BJ (cell line): ENCODE measurements at places on chromosomes 4 and X. TPM values are rescaled to one million over a fixed set of nuclear protein-coding genes. Genes with fewer than 3 reads are reported as not detected.

Gene SFRP2
- polyA plus RNA-seq: 0.05 TPM in 1 of 2 replicates, not detected in the other

Gene SPARCL1
- polyA plus RNA-seq: not detected in 2 replicates

Gene SH2D1A
- not detected in 2 replicates for polyA plus RNA-seq

Gene PCDH10
- 21.8 and 31.1 TPM in 2 replicates for polyA plus RNA-seq

Gene APOOL
- polyA plus RNA-seq: 2.5 and 5.6 TPM in 2 replicates

Gene TMEM271
- polyA plus RNA-seq: not detected in 2 replicates

Gene PPBP
- polyA plus RNA-seq: not detected in 2 replicates

Gene MAGEE2
- not detected in 2 replicates for polyA plus RNA-seq

Gene RNF128
- polyA plus RNA-seq: 0.09 and 0.10 TPM in 2 replicates

Gene AVPR2
- polyA plus RNA-seq: not detected in 2 replicates
